ENCODE measurements at places on chromosomes 12 and 14.
A peak's percentile ranks its signal among the peaks of the same experiment; 100 is the strongest.

GRCh38 chr14:51447411-51447810 lies 204.3 kb upstream of the FRMD6 start:
- no peak overlapping the region for H3K27ac ChIP-seq
- peaks cover 34% of the 10 kb centered on the region for H3K27me3 ChIP-seq
- H3K4me3 ChIP-seq: no peak overlapping the region
- DNase-seq: no peak
- H3K36me3 ChIP-seq: no peaks in the 10 kb centered on the region

GRCh38 chr12:40827683-40828592 lies 135.7 kb downstream of the CNTN1 start:
- H3K4me3 ChIP-seq: no peak overlapping the region
- no peak overlapping the region for H3K27ac ChIP-seq
- no peaks in the 10 kb centered on the region for H3K27me3 ChIP-seq
- H3K36me3 ChIP-seq: no peaks in the 10 kb centered on the region
- no peak for DNase-seq

DNA sequence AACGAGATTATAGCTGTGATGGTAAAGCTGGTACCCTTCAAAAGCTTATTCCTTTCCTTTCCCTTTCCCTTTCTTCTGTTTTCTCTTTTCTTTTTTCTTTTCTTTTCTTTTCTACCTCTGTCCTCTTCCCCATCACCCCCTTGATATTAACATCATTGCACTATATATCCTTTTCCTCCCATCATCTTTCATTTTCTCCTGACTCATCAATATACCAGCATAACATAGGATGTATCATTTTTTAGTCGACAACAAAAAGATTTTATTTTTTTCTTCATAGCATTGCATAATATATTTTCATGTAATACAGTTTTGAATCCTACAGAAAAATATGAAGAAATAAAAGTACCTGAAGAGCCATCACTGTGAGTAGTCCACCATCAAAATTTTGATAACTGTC lies 230.6 kb downstream of the RAD51B start:
- H3K27me3 ChIP-seq: no peaks in the 10 kb centered on the region
- no peak overlapping the region for H3K27ac ChIP-seq
- H3K36me3 ChIP-seq: no peaks in the 10 kb centered on the region
- DNase-seq: no peak

DNA sequence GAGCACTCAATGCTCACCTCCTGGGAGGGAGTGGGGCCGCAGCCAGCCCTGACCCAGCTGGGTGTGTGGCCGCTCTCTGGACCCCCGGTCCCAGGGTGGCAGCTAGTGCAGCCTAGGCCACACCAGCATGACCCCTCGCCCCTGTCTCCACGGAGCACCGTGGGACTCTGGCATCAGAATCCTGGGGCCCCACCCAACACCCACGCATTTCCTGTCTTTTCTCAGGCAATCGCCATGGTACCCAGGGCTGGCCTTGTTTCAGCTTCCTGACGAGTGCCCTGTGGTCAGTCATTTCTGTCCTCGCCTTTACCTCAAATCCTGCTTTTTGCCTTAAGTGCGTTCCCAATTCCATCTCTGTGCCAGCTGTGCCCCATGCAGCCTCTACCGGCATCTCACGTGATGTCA lies 15.9 kb downstream of the PACS2 start:
- H3K4me3 ChIP-seq: no peak overlapping the region
- no peaks in the 10 kb centered on the region for H3K27me3 ChIP-seq
- no peaks in the 10 kb centered on the region for H3K36me3 ChIP-seq

GRCh38 chr14:62470935-62471334 lies 574.3 kb downstream of the KCNH5 start:
- no peaks in the 10 kb centered on the region for H3K4me1 ChIP-seq
- H3K27me3 ChIP-seq: no peaks in the 10 kb centered on the region
- H3K4me3 ChIP-seq: no peak overlapping the region

DNA sequence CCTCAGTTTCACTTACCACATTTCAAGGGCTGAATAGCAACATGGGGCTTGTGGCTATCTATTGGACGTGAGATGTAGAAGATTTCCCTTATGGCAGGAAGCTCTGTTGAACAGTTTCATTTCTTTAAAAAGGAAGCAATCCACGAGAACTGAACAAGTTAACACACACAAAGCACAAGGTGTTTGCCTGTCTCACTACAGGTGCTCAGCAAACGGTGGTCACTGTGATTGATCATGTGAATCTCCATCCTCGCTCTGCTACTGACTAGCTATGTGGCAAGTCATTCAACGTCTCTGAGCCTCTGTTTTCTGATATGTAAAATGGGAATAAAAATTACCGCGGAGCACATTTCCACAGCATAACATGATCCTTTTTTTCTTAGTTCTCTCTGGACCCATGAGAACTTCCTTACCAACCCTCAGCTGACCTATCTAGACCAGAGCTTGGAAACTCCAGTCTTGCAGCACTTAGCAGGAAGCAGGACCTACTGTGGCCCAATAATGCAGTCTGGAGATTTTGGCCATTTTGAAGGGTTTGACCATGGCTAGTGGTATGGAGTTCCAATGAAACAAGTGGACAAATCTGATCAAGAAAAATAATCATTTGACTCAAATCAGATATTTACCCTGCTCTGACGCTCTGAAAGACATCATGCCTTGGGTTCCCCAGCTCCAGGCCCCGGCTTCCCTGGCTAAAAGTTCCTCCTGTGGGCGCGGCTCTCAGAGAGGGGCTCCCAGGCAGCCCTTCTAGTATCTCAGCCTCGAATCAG lies 278.8 kb downstream of the ZFP36L1 start:
- no peaks in the 10 kb centered on the region for H3K27me3 ChIP-seq
- peaks cover 9% of the 10 kb centered on the region for H3K4me1 ChIP-seq
- DNase-seq: no peak
- peak overlapping the region; percentile 21 for H3K27ac ChIP-seq

GRCh38 chr12:71904629-71905028 lies 34.0 kb upstream of the TPH2 start:
- H3K27ac ChIP-seq: no peak overlapping the region
- H3K4me3 ChIP-seq: no peak overlapping the region
- peaks cover 34% of the 10 kb centered on the region for H3K36me3 ChIP-seq
- no peaks in the 10 kb centered on the region for H3K27me3 ChIP-seq
- no peak for DNase-seq

- H3K27me3 ChIP-seq: no peaks in the 10 kb centered on the region
- H3K36me3 ChIP-seq: peaks cover 3% of the 10 kb centered on the region
- no peak for DNase-seq
- no peak overlapping the region for H3K27ac ChIP-seq
- H3K4me1 ChIP-seq: peaks cover 9% of the 10 kb centered on the region
- H3K4me3 ChIP-seq: no peak overlapping the region
Observed at GRCh38 chr14:24534286-24534685, 26.2 kb upstream of the CMA1 start.

- H3K4me1 ChIP-seq: peaks cover 9% of the 10 kb centered on the region
- H3K36me3 ChIP-seq: peaks cover 17% of the 10 kb centered on the region
- no peak overlapping the region for H3K27ac ChIP-seq
- no peaks in the 10 kb centered on the region for H3K27me3 ChIP-seq
Observed at GRCh38 chr14:104384776-104385071, 194.8 kb upstream of the C14orf180 start.

DNA sequence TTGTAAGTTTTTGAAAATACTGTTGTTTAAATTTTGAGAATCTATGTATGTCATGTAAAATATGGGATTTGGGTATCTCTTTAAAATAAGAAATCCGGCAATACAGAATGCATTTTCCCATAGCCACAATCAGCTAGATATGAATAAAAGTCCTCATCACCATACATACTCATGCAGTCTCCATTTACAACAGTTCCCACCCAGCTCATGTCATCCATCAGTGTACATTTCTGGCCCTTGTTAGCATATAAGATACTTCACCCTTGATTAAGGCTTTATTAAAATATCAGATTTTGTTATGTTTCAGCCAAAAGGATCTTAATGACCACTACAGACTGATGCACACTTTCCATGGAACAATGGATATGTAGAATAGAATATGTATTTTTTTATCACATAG lies 218.0 kb downstream of the DPY19L2 start:
- H3K27me3 ChIP-seq: no peaks in the 10 kb centered on the region
- no peaks in the 10 kb centered on the region for H3K4me1 ChIP-seq
- no peak overlapping the region for H3K4me3 ChIP-seq
- no peaks in the 10 kb centered on the region for H3K36me3 ChIP-seq
- no peak for DNase-seq
- no peak overlapping the region for H3K27ac ChIP-seq

GRCh38 chr14:54120260-54120659 lies 163.6 kb upstream of the BMP4 start:
- no peaks in the 10 kb centered on the region for H3K4me1 ChIP-seq
- H3K4me3 ChIP-seq: no peak overlapping the region
- no peaks in the 10 kb centered on the region for H3K36me3 ChIP-seq

- no peaks in the 10 kb centered on the region for H3K4me1 ChIP-seq
- no peaks in the 10 kb centered on the region for H3K27me3 ChIP-seq
- H3K27ac ChIP-seq: no peak overlapping the region
- H3K36me3 ChIP-seq: no peaks in the 10 kb centered on the region
- DNase-seq: no peak
- no peak overlapping the region for H3K4me3 ChIP-seq
Observed at GRCh38 chr12:127760996-127761395, 506.0 kb upstream of the TMEM132C start.

DNA sequence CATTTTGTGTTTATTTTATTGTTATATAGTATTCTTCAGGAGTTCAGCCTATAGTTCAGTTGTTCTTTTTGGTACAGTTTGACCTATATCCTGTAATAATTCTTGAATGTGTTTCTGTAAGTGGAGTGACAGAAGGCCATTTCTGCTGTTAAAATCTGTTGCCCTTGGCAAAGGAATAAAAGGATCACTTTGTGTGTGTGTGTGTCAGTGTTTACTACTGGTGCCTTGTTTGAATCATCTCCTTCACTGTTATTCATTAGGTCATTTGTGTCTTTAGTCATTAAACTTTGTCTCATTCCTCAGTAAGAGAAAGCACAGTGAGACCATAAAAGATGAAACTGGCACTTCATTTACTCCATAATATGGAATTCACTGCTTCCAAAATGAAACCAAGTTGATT lies 130.7 kb downstream of the TMTC2 start:
- no peak overlapping the region for H3K27ac ChIP-seq
- DNase-seq: no peak
- no peak overlapping the region for H3K4me3 ChIP-seq
- H3K27me3 ChIP-seq: no peaks in the 10 kb centered on the region
- no peaks in the 10 kb centered on the region for H3K4me1 ChIP-seq

- H3K27me3 ChIP-seq: no peaks in the 10 kb centered on the region
- H3K4me3 ChIP-seq: no peak overlapping the region
- no peaks in the 10 kb centered on the region for H3K4me1 ChIP-seq
- no peak overlapping the region for H3K27ac ChIP-seq
- no peaks in the 10 kb centered on the region for H3K36me3 ChIP-seq
- DNase-seq: no peak
Observed at GRCh38 chr12:72982356-72982755, 710.2 kb downstream of the TRHDE start.

GRCh38 chr14:55136885-55137786 lies 8.1 kb downstream of the LGALS3 start:
- peak overlapping the region; percentile 7 for H3K27ac ChIP-seq
- H3K4me3 ChIP-seq: no peak overlapping the region
- H3K27me3 ChIP-seq: no peaks in the 10 kb centered on the region
- H3K36me3 ChIP-seq: peaks cover 46% of the 10 kb centered on the region

DNA sequence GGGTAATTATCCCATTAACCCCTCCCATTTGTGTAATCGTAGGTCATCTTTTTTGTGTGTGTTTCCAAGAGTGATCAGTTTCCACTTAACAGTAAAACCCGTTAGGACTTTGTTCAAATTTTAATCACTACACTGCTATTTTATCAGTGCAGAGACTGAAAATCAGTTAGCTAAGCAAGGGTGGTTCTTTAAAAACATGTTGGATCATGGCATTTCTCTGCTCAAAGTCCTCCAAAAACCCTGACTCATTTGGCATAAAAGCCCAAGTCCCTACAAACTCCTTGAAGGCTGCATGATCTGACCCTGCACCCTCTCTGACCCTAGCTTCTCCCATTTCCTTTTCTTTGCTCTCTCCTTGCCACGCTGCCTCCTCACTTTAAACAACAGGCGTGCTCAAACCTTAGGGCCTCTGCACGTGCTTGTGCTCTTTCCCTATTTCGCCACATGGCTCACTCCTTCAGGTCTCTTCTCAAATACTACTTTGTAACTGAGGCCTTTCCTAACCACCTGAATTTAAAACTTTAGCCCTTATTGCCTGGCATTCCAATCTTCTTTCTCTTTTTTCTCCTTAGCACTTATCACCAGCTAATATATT lies 13.2 kb upstream of the OVCH1 start:
- H3K36me3 ChIP-seq: no peaks in the 10 kb centered on the region
- no peak overlapping the region for H3K4me3 ChIP-seq
- DNase-seq: no peak
- peaks cover 38% of the 10 kb centered on the region for H3K27me3 ChIP-seq
- H3K4me1 ChIP-seq: no peaks in the 10 kb centered on the region

DNA sequence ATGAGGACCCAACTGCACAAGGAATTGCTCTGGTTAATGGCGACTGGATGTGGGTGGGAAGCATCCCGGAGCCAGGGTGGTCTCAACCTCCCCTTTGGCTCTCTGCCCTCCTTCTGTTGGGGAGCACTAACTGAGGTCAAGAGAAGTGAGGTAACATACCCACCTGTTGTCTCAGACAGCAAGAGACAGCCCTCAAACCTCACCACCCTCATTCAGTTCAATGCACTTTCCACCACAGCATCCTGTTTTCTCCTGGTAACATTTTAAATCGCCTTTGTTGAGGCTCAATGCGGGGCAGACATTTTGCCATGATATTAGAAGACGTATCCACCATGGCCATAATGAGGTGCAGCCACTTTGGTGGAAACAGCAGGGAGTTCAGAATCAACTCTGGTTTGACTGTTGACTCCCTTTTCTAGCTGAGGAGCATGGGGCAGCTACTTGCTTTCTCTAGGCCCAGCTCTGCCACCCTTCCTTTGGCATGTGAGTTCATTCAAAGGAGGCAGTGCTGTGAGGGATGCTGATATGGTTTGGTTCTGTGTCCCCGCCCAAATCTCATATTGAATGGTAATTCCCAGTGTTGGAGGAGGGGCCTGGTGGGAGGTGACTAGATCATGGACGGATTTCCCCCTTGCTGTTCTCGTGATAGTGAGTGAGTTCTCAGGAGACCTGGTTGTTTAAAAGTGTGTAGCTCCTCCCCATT lies 338.6 kb downstream of the PCNX1 start:
- H3K27ac ChIP-seq: peak overlapping the region; percentile 72
- no peaks in the 10 kb centered on the region for H3K27me3 ChIP-seq
- no peak for DNase-seq

- no peaks in the 10 kb centered on the region for H3K4me1 ChIP-seq
- peaks cover 4% of the 10 kb centered on the region for H3K36me3 ChIP-seq
- H3K4me3 ChIP-seq: no peak overlapping the region
- H3K27me3 ChIP-seq: no peaks in the 10 kb centered on the region
Observed at GRCh38 chr12:22518060-22518719, 26.2 kb downstream of the C2CD5 start.

- peaks cover 14% of the 10 kb centered on the region for H3K36me3 ChIP-seq
- peak; percentile 83 for DNase-seq
- peaks cover 84% of the 10 kb centered on the region for H3K4me1 ChIP-seq
- peak overlapping the region; percentile 95 for H3K27ac ChIP-seq
Observed at GRCh38 chr14:89626233-89626806, 209.3 kb upstream of the FOXN3 start.

DNA sequence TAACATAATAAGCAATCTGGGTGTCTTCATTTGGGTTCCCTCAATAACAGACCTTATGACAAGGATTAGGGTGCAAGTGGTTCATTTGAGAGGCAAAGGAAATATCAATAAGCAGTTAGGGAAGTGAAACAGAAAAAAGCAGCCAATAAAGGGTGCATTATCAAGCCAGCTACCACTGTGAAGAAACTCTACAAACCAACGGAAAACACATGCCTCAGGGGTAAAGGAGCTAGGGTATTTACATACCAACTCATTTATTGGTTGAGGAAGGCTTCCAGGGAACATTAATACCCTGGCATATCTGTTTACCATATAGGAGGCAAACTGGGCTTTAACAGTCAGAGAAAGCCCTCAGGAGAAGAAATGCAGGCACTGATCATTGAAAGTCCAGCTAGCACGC lies 22.7 kb upstream of the IFNG-AS1 start:
- no peaks in the 10 kb centered on the region for H3K4me1 ChIP-seq
- H3K27me3 ChIP-seq: peaks cover 14% of the 10 kb centered on the region
- no peak for DNase-seq
- H3K4me3 ChIP-seq: no peak overlapping the region
- H3K27ac ChIP-seq: no peak overlapping the region

Measured in natural killer cell treated with Interleukin-12 subunit alpha and Interleukin-12 subunit beta and Interleukin-15 and Interleukin-18, amount 100 ng/mL, for 72 hours (primary cell).